ENCODE measurements at places on chromosomes 3 and 15.

GRCh38 chr3:1515882-1516281 is 423.1 kb downstream of the CNTN6 start:
- DNase-seq, result no peak

- DNase-seq, result no peak
Observed at GRCh38 chr15:98493966-98494511, 154.3 kb upstream of the IGF1R start.

DNA sequence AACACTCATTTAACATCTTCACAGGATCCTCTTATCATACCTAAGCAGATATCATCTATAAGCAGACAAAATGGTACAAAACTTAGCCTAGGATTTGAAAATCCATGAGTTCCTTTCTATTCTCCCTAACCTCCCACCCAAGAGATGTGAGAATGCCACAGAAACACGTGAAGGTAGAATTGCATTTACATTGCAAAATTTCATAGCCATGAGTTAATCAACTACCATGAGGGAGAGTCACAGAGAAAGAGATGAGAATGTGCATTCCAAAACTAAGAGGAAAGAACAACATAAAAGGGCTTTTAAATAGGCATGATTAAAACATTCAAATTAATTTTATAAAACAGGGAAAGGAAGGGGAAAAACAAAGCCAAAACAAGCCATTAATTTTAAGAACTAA is 806.2 kb downstream of the NTRK3 start:
- no peak for DNase-seq

- no peak for DNase-seq
Observed at GRCh38 chr3:152635389-152635788, 199.5 kb upstream of the P2RY1 start.

DNA sequence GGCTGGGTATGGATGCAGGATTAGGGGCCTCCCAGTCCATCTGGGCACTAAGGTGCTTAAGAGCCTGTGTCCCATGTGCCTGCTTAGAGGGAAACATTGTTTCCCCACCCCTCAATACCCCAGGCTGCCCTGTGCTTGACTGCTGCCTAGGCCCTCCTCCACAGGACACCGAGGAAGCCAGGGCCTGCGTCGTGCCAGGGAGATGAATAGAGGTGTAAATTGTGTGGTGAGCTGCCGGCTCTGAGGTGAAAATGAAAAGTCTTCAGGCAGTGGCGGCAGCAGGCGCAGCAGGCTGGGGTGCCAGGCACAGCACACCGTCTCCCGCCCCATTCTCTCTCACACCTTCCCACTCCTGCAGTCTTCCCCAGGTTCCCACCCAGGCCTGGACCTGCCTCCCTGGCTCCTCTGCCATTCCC is 13.9 kb upstream of the GRM2 start:
- no peak for DNase-seq

DNA sequence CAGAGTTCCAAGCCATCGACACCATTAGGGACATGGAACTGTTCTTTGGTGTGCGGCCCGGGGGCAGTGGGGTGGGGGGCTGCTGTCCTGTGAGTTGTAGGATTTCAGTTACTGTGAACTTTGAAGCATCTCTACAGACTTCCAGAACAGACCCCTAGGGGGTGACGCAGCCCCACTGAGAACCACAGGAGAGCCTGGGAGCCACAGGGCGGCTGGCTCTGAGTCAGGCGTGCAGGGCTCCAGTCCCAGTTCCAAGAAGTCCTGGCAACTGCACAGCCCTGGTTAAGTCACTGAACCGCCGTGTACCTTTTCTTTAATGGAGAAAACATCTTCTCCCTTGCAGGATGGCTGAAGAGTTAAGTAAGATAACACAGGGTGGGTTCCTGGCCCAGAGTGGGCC is 23.5 kb upstream of the LRTM1 start:
- peak; percentile 94 for DNase-seq

DNA sequence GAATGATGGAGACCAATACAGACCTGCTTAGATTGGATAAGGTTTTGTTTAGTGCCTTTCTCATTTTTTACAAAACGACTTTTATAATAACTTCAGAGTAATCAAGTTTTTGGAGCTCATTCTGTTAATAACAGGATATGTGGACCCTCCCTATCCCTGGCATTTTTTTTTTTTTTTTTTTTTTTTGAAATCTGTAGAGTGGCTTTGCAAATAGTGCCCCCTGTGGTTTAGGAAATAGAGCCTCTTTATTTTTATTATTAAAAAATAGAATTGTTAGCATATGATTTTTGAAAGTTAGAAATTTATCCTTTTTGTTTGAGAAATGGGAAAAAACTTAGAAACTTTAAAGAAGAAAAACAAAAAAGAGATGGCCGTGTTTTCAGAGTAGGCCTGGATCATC is 11.4 kb downstream of the SKIL start:
- DNase-seq, result peak; percentile 20

GRCh38 chr3:10340476-10340875 is 19.6 kb upstream of the SEC13 start:
- no peak for DNase-seq

- DNase-seq, result no peak
Observed at GRCh38 chr15:69955240-69955894, 142.3 kb downstream of the TLE3 start.

GRCh38 chr15:43412096-43412495 is 41.2 kb downstream of the TUBGCP4 start:
- DNase-seq, result no peak

DNA sequence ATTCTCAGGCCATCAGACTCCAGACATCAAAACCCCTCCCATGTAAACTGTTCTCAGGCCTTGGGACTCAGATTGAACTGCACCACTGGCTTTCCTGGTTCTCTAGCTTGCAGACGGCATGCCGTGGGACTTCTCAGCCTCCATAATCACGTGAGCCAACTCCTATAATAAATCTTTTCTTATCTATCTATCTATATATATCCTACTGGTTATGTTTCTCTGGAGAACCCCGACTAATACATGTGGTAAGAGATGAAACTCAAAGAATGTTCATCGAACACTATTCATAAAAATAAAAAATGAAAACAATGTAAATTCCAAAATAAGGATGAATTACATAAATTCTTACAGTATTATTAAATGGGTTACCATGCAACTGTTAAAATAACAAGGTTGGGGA is 84.5 kb upstream of the NTRK3 start:
- no peak for DNase-seq

GRCh38 chr3:64675687-64676247 is 12.0 kb downstream of the ADAMTS9 start:
- no peak for DNase-seq

DNA sequence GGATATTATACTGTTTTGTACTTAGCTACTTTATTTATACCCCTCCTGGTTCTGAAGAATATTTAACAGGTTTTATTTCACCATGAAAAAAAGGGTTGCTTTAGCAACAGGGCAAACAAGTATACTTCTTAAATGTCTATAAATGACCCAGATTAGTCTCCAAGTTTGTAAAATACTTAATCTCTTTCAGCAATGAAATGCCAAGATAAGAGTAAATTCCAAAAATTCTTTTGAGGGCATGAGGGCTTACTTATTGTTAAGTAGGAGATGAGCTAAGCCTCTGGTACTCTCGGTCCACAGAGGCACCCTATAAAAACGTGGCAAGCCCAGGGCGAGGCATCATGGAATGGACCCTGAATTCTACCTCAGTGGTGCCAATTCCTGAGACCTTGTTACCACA is 264.8 kb upstream of the NSMCE3 start:
- no peak for DNase-seq

DNA sequence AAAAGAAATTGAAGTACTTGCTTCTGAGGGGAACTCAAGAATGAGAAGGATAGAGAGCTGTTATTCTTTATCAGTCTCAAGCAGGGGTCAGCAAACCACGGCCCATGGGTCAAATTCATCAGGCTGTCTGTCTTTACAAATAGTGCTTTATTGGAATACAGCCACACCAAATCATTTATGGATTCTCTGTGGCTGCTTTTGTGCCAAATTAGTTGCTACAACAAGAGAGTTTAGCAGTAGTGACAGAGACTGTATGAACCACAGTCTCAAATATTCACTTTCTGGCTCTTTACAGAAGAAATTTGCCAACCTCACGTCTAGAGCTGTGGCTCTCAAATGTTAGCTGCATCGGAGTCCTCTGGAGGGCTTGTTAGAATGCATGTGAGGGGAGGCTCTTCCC is 258.0 kb upstream of the RARB start:
- no peak for DNase-seq

DNA sequence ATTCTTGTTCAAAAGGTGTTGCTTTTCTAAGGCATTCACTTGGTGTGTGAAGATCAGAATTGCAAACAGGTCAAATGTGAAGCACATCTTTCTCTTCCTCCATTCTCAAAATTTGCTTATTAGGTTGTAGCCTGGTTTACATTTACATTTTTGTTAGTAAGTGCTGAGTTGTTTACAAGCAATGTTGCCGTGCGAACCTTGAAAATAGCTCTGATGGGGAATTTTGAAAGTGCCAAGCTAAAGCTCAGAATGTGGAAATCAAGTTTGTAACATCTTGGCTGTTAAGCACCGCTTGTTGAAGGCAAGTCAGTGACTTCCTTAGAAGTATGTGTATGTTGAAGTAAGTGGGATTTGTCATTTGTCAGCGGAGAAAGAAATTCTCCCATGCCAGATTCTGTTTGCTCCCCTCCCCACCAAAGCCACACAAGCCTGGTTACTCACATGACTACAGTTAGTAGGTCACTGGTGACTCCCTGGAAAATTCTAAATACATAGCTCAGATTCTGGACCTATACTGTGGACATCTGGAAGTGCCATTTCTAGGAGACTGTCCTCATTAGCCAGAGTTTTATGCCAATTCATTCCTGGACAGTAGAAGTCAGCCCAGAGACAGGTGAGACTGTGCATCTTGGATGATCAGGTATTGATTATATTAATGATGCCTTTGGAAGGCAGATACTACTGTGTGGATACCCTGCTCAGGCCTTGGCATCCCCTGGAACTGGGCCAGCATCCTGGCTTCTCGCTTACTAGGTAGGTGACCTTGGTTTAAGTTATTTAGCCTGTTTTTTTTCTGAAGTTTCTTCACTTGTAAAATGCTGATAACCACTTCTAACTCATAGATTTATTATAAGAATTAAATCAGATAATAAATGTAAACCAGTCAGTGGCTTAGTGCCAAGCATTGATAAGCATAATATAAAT is 390.6 kb upstream of the SEMA6D start:
- no peak for DNase-seq

GRCh38 chr15:58387130-58387529 is 44.7 kb upstream of the LIPC start:
- DNase-seq, result peak; percentile 54

- DNase-seq, result no peak
Observed at GRCh38 chr3:24505691-24506550, 11.3 kb upstream of the THRB start.

GRCh38 chr3:66055289-66055688 is 16.6 kb upstream of the MAGI1 start:
- DNase-seq, result no peak

GRCh38 chr15:52256366-52256765 is 39.2 kb downstream of the MYO5C start:
- peak; percentile 88 for DNase-seq

DNA sequence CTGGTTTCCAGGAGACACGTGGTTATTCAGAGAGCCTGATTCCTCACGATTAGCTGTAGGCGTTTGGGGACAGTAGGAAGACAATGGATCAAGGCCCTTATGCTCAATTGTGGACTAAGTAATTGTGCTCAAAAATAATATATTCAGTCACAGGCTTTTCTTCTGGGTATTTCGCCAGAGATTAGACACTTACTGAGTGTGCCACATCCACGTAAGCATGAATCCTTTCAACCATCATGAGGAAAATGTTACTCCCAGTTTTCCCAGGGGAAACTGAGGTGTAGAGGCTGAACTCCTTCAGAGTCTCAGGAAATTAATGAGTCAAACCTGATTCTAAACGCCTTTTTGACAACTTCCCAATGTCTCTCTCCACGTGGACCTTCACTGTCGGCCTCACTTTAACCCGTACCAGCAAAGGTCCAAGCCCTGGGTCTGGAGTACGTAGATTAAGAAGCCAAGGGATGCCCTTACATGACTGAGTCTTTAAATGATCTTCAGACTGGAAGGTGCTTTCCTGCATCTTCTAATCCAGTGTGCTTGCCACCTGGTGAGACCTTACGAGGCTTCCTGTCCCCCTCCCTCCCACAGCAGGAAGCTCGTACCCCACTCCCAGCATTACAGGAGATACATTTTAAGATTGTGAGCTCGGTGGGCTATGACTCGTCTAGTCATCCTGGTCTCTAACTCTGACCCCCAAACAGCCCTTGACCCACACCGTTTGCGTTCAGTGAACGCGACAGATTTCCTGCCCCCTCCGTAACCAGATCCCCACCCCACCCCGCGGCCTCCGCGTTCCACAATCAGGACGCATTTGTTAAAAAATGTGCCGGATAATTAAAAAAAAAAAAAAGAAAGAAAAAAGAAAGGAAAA is 1.7 kb downstream of the PKM start:
- DNase-seq, result no peak

DNA sequence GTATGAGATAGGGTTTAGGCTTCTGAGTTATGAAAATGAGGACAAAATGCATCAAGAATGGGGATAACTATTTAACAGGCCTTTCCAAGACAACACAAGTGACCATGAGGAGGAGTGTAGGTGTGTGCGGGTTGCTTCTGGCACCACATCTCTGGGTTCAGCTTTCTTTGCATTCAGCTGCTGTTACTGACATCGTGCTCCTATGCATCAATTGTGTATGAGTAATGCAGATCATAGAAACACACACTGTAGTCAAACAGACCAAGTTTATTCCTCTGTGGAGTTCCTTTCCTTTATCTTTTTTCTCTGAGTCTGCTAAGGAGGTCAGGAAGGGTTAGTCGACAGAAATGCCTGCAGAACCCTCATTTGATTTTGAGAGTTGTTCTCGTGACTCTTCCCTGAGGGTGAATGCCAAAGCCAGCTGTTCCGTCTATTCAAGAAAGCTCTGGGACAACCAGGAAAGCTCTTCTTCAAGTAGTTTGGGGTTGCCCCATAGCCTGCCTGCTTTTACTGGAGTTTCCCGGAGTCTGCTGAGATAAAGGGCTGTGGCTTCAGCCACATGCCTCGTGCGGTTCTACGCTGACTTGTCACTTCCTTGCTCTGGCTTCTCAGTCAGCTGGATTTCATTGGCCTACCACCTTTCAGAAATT is 136.7 kb upstream of the TLE3 start:
- DNase-seq, result peak; percentile 88

DNA sequence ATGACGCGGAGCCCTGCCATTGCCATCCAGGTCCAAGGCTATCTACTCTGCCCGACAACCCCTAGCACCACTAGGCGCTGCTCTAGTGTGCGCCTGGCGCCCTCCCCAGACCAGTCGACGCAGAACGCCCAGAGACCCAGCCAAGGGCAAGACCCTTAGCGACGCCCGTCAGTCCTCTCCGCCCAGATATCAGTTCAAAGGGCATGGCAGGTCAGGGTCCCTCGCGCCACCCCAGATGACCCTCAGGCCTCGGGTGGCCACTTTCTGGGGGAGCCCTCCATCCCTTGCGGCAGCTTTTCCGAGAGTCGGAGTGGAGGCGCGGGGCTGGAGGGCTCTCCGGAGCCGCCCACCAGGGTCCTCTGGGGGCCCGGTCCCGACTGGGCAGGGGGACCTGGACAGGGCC is 371 bp upstream of the CLSTN2 start:
- DNase-seq, result peak; percentile 13
